ENCODE measurements at places on chromosomes 16 and 17.

- no peak for DNase-seq
Observed at GRCh38 chr17:17350491-17351355, 47.5 kb downstream of the NT5M start.

DNA sequence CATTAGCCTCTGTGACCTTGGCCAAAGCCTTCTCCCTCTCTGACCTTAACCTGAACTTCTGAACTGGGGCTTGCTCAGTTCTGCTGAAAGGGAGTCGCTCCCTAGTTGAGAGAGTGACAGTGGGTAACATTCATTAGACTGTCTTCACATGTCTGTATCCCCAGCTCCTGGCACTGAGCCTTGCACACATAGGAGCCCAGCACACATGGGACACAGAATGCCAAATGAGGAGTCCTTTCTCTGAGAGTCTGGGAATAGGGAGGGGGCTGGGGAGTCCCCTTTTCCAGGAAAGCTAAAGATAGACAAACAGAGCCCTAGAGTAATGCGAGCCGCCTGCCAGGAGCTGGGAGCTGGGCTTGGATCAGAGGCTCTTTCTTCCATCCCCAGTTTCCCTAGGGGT lies 2.5 kb downstream of the TAC4 start:
- DNase-seq: no peak

GRCh38 chr17:29559640-29560039 lies 7.2 kb downstream of the ABHD15 start:
- no peak for DNase-seq

DNA sequence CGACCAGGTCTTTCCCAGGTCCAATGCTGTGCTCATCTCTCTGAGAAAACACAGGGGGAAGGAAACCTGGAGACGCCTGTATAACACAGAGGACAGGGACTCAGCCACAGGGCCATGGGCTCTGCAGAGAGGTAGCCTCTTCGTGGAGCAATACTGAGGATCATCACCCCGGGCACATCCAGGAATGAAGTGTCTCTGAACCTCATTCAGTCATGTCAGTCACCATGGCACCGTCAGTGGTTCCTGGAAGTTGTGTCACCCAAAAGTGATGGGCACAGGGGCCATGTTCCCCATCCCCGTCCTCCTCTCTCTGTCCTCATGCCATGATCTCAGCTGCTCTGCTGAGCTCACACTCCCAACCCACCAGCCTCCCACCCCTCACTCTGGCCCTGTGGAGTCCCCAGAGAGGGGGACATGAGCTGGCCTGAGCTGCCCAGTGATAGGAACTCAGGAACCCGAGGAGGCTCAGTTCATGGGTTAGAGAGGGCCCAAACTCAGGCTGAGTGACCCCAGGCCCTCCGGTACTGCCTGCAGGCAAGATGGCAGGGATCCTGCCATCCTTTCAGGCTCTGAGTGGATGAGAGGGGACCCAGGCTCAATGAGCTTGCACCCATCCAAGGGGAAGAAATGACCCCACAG lies 53.4 kb downstream of the PITPNM3 start:
- no peak for DNase-seq
